ENCODE measurements at places on chromosomes 16 and 17.
A peak's percentile ranks its signal among the peaks of the same experiment; 100 is the strongest.

DNA sequence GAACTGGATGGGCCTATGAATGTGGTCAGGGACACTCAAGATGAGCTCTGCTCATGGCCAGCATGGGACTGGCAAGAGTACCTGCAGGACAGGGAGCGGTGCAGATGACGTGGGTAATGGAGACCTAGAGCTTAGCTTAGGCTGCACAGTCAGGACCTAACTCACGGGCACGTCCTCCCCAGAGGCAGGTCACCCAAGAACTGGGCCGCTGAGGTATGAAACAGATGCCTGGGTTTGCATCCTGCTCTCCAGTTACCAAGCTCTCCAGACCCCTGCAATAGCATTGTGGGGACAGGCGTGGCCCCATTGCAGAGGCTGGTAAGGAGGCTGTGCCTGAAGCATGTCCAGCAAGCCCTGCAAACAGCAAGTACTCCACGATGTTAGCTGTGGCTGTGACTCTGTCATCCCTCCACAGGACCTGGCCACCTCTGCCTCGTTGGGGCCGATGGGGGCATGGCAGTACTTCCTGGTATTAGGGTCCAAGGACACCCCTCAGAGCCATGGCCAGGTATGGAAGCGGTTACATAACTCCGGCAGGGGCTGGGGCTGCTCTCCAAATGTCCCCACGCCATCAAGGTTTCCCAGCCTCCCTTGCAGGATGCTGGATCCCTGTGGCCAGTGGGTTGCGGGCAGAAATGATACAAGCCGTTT, 37.5 kb upstream of the RBFOX3 start:
- no peak for DNase-seq

GRCh38 chr17:58755577-58756245, at the start of gene PPM1E:
Gene PPM1E, plus strand, starts transcription at chr17:58755854.
- peak; percentile 81 for DNase-seq

GRCh38 chr17:17205368-17206123, 587 bp downstream of the PLD6 start:
- no peak for DNase-seq

DNA sequence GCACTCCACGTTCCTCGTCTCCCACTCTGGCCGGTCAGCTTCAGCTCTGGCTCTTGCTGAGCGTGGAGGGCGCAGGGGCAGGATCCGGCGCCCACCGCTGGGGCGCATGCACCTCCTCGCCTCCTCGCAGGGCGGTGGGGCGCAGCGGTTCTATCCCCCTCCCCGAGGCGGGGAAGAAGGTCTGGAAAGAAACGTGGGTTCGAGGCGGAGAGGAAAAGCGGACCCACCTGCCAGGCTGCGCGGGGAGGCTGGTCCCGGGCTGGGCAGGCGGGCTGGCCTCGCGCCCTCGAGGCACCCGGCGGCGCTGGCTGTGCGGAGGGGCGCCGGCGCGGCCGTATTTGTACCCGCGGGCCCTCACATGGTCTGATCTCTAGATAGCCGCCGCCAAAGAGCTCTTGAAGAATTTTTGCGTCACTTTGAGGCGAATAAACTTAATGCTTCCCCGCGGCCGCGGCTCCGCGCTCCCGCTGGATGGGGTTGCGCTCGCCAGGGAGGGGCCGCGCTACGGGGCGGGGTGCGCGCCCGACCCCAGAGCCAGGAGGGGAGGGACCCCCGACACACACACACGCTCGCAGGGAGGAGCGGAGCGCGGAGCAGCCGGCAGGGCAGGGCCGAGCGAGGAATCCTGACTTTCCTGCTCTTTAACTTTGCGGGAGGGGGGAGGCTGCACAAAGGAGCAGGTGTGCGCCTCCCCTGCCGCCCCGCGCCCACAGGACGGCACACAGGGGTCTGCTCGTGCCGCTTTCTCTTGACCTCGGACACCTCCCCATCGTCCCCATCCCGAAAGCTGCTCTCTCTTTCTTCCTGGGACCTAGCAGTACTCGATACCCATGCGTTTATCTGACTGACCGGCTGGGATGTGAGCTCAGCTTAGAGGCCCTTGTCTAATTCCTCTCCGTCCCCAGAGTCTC, at the start of gene SLC6A4:
SLC6A4 (minus strand) TSS at position 312 of the 911 bp plus-strand sequence. CDS start 13,739 bp downstream, outside the sequence.
- DNase-seq = no peak

DNA sequence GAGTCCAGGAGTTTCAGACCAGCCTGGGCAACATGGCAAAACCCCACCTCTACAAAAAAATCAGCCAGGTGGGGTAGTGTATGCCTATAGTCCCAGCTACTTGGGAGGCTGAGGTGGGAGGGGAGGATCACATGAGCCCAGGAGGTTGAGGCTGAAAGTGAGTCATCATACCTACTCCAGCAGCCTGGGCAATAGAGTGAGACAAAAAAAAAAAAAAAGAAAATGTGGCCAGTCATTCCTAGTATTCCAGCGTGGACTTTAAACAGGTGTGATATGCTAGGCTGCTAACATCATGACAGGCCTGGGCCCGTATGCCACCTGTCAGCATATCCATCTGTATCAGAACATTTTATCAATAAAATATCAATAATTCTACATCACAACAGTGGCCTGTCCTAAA, 143.3 kb downstream of the AATF start:
- DNase-seq = no peak

- no peak for DNase-seq
Observed at GRCh38 chr17:75512926-75513640, 2.3 kb downstream of the CASKIN2 start.

GRCh38 chr16:87431926-87432325, 39.8 kb downstream of the MAP1LC3B start:
- DNase-seq = no peak

DNA sequence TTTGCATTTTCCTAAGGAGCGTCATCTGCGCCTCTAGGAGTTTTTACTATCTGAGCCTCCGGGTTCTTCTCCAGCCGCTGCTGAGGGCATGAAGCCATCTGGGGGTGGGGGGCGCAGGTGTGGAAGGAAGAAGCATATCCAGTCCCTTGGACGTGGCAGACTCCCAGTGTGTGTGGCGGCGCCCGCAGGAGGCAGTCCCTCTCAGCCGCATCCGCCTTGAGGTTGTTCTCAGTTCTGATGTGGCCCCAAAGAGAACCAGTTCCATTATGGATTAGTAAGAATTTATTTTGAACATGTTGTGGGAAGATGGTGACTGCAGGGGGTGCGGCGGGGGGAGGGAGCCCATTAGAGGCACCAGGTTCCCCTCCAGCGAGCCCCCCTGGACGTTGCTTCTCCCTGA, 100.2 kb downstream of the SEC14L1 start:
- no peak for DNase-seq

DNA sequence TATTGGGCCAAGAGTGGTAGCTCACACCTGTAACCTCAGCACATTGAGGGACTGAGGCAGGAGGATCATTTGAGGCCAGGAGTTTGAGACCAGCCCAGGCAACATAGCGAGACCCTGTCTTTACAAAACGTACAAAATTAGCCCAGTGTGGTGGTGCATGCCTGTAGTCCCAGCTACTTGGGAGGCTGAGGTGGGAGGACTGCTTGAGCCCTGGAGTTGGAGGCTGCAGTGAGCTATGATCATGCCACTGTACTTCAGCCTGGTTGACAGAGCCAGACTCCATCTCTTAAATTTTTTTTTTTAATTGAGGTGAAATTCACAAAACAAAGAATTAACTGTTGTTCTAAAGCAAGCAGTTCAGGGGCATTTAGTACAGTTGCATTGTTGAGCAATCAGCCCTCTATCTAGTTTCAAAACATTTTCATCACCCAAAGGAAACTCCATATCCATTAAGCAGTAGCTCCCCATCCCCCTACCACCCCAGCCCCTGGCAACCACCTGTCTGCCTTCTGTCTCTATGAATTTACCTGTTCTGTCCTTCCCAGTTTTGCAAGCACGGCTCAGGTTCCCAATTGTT, 15.6 kb downstream of the SNX29 start:
- DNase-seq = no peak

DNA sequence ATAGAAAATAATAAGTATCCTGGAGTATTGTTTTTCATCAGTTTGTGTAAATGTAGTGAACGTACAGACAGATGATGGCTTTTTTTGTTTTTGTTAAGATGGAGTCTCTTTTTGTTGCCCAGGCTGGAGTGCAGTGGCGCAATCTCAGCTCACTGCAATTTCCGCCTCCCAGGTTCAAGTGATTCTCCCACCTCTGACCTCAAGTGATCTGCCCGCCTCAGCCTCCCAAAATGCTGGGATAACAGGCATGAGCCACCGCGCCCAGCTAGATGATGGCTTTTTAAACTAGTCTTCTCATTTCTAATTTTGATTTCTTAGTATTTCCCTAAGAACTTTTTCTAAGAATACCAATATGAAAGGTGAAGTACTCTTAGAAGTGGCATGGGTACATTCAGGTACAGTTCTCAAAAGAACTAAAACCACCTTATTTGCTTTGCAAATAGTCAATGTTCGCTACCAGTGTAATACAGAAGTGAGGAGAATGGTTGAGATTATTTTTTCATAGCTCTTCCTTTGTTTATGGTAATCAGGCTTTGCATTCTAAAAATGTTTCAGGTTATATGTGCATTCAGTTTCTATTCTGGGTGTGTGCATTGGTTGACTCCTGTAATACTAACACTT, 34.2 kb downstream of the TTC19 start:
- no peak for DNase-seq

DNA sequence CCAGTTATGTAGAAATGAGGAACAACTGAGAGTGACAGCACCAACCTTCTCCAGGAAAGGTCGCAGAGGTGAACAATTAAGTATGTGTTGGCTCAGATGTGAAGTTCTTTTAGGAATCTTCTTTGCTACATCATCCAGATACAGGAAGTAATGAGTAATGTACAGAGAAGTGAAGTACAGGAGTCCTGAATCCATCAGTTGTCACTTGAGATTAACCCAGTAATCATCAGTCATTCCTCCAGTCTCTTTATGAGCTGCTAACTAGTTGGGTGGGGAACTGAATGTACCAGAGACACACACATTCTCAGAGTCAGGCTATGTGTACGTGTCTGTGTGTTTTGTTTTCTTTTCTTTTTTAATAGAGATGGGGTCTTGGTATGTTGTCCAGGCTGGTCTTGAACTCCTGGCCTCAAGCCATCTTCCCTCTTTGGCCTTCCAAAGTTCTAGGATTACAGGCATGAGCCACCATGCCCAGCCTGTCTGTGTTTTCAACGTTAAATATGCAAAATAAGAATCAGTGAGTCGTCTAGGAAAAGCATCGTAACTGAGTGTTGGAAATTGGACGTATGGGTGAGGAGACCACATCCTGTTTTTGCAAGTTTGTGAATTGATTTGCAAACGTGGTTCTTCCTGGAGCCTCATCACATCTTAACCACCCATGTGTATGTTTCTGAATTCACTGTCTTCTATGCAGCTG, 19.9 kb downstream of the ZNF200 start:
- no peak for DNase-seq

- DNase-seq = no peak
Observed at GRCh38 chr16:50845296-50845695, 103.4 kb downstream of the CYLD start.

DNA sequence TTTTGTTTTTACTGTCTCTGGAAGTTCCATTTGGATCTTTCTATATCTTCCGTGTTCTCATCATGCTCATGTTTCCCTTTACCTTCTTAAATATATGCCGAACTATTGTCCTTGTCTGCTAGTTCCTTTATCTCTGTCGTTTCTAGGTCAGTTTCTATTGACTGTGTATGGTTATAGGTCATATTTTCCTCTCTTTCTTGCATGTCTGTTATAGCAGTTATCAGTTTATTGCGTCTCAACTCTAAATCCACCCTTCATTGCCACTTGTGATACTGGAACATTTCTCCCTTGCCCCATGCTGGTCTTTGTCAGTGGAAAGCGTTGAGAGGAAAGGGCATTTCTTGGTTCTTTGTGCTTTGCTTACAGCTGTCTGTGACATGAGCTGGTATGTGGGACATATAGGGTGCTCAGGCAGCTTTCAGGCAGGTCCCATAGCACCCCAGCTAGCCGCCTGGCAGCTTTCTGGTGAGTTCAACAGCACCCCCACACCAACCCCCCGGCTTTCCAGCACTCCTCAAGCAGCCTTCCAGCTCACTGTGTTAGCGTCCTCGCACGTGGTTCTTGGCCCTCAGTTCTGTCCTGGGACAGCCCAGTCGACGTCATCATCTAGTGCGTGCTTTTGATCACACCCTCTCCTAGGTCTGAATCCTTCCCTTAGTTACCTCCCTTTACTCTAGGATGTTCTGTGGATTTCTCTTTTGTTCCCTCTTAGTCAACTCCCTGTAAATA, 15.4 kb upstream of the DNASE1 start:
- DNase-seq = no peak

DNA sequence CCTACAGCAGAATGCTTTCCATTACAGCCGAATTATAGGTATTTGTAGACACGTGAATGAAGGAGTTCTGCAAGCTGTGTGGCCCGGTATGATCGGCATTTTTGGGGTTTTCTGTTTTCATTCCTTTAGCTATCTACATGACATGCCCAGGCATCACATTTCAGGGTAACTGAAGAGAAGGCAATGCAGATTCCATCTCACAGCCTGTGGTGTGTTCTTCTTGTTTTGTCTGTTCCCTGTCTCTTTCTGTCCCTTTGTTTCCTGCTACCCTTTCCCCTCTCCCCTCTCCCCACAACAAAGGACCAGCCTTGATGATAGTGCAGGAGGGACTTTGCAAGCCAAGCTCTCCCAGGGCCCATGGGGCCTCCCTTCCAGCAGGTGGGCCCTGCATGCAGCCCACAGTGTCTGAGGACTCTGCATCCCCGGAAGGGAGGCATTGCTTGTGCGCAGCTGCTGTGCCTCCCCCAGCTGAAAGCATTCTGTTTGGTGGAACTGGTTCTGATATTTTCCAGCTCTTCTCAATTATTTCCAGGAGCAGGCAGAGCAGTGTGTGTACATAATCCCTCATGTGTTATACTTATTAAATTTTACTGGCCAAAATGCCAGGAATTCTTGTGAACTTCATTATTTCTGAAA, 207.4 kb downstream of the RPTOR start:
- DNase-seq = no peak

DNA sequence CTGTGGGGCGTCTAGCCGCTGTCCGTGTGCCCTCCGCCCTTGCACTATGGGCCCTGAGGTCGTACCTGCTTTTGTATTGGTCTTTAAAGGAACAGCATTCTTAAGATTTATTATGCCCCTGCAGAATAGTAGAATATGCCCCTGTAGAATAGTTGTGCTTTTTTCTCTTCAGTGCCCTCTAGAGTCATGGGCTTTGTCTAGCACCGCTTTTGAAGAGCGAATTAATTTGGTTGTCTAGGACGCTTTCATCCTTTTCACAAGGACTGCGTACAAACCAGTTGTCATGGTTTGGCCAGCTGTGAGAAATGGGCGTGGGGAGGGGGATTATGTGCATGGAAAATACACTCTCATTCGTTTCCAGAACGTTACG, 621 bp downstream of the CEP95 start:
- DNase-seq = no peak

- no peak for DNase-seq
Observed at GRCh38 chr17:82632451-82632850, 15.8 kb downstream of the WDR45B start.

All from H1 (cell line).